ENCODE measurements at places on chromosomes 11 and 22. TPM values are rescaled to one million over a fixed set of nuclear protein-coding genes. Genes with fewer than 3 reads are reported as not detected.
A peak's percentile ranks its signal among the peaks of the same experiment; 100 is the strongest.

DNA sequence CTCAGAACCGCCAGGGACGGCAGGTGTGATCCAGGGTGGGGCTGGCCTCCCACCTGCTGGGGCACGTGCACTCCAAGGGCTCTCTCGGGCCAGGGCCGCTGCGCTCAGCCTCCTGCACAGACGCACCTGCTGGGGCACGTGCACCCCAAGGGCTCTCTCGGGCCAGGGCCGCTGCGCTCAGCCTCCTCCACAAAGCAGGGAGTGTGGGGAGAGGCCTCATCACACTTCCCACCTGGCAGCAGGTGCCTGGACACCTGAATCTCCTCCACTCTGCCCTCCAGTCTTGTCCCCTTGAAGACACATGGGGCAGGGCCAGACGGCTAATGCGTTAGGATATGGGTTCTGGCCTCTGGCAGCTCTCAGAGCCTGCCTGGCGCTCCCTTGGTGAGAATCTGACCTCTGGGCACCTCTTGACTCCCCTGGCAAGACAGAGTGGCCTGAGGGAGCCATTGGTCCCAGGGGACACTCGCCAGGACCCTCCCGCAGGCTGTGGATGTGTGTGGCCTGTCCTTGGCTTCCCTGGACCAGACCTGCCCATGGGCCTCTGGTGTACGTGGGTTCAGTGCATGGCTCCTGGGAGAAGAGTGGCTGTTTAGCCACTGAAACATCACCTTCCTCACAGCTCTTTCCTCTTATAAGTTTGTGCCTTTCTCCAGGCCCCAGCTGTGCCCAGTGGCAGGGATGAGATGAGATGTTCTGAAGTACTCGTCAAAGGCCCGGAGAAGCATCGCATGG, 73.5 kb downstream of the BRD1 start:
- no peak for DNase-seq

DNA sequence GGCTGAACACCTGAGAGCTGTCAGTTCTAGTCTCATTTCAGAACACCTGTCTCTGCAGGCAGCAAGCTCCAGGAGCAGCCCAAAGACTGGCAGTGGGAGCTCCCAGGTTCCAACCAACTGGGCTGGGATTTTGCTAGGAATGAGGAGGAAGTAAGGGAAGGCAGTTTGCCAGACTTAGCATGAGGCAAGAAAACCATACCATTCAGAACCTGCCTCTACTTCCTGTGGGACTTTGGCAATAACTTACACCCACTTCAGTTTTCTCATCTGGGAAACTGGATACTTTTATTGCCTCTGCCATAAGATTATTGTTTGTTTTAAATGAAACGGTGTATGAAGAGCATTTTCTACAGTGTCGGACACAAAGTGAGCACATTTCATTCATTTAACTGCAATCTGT, 363.7 kb upstream of the ISX start:
- peak; percentile 8 for DNase-seq

DNA sequence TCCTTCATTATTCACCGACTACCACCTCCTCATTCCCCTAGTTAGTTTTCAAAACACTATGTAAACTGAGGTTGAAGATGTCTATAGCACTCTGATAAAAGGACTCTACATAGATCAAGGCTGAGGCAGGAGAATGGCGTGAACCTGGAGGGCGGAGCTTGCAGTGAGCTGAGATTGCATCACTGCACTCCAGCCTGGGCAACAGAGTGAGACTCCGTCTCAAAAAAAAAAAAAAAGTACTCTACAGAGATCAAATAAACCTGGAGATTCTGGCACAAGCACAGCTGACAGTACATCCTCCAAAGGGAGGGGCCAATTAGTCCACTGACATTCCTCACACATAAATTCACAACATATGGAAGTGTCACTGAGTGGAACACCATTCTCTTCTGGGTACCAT, 31.0 kb downstream of the TSG101 start:
- DNase-seq: no peak

GRCh38 chr11:125062931-125063428, at the start of gene SLC37A2:
Gene SLC37A2 (plus strand): TSS chr11:125063305. CDS start chr11:125063368, 63 bp downstream.
- DNase-seq: peak; percentile 73

GRCh38 chr11:34124885-34125668, 19.6 kb downstream of the NAT10 start:
- DNase-seq: no peak

DNA sequence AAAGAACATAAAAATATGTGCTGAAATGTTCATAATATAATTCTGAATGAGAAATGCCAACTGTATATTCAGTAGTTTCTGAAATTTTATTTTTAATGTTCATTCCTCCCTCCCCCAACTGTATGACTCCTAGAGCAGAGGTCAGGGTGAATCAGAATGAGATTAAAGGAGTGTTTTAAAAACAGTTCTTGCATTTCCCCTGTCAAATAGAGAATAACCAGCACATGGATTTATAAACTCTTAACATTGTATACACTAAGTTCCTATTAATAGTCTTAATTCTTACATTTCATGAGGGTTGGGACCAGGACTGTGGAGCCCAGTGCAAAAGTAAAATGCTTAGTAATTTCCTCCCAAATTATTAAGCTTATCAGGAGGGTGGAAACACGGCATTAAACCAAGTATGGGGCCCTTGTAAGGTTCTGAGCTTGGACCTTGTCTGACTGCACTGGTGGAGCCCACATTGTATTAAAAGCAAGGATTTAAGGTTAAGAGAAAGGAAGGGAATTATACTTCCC, 474.6 kb upstream of the RAG2 start:
- DNase-seq: no peak

DNA sequence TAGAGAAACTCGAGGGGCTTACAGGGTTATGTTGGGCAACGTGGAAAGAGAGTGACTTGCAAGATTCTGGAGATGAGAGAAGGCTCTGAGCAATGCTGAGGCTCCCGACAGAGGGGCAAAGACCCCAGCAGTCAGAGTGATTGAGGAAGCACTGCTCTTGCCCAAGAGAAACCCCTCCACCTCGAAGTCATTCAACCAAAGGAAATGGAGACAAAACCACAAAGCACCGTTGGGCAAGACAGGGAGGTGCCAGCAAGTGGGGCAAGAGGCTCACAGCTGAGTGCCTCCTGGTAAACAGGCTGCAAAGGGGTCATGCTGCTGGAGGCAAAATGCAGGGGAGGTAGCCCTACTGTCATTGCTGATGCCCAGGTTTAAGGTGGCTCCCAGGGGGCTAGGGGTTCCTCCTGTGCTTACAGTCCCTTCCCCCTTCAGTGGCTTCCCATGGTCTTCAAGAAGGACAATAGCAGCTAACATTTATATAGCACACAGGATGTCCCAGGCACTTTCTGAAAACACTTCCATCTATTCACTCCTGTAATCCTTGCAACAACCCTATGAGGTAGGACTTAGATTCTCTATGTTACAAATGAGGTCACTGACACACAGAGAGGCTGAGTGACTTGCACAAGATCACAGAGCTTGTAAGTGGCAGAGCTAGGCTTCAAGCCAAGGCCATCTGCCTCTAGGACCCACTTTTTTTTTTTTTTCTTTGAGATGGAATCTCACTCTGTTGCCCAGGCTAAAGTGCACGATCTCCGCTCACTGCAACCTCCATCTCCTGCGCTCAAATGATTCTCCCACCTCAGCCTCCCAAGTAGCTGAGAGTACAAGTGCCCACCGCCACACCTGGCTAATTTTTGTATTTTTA, 18.1 kb upstream of the MYH9 start:
- DNase-seq: peak; percentile 56

DNA sequence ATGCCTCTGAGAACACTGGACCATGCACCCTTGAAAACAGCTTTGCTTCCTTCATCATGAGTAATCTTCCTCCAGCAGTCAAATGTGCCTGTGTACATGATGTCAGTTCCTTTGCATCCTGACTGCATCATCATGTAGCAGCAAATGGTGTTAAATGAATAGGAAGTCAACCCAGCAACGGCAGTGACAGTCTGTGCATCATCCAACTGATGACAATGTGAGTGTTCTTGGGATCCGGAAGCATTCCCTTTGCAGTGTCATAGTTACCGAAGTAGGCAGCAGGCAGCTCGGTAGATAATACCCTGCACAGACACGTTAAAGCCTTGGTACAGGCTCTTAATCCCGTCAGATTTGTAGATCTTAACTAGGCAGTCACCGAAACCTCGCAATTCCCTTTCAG, 2.5 kb downstream of the WBP2NL start:
- DNase-seq: no peak

DNA sequence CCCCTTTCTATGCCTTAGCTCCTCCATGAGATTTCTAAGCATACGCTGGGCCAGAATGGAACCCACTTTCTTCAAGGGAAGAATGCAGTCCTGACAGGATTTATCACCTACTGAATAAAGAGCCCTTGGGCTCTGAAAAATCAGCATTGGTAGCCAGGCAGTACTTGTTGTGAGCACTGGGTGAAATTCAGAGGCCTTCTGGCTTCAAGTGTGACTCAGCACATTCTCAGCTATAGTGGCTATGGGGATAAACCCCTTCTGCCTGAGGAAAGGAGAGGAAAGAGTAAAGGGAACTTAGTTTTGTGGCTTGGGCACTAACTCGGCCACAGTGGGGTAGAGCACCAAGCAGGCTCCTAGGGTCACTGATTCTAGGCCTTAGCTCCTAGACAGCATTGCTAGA, 574.8 kb downstream of the JRKL start:
- DNase-seq: no peak

DNA sequence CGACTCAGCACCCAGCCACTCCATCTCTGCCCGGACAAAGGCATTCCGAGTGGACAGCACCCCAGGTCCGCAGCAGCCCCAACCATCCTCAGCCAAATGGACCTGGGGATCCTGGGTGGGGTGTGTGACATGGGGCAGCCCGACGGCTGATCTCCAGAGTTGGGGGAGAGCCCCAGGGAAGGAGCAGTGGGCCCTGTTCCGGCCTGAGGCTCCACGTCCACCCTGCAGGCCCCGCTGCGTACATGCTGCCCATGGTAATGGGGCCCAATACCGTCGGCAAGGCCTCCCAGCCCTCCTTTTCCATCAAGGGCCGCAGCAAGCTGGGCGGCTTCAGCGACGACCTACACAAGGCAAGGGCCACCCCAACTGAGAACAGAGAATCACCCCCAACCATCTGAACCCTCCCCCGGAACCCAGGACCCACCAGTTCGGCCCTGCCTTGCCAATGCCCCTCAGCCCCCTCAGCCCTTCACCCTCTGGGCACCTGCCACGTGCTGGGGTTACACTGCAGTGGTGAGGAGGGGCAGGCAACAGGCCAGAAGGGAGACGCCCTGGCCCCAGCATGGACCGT, 5.4 kb downstream of the SCGB1C1 start:
- peak; percentile 7 for DNase-seq

GRCh38 chr11:120931057-120931779, 92.7 kb upstream of the TBCEL start:
- DNase-seq: no peak

DNA sequence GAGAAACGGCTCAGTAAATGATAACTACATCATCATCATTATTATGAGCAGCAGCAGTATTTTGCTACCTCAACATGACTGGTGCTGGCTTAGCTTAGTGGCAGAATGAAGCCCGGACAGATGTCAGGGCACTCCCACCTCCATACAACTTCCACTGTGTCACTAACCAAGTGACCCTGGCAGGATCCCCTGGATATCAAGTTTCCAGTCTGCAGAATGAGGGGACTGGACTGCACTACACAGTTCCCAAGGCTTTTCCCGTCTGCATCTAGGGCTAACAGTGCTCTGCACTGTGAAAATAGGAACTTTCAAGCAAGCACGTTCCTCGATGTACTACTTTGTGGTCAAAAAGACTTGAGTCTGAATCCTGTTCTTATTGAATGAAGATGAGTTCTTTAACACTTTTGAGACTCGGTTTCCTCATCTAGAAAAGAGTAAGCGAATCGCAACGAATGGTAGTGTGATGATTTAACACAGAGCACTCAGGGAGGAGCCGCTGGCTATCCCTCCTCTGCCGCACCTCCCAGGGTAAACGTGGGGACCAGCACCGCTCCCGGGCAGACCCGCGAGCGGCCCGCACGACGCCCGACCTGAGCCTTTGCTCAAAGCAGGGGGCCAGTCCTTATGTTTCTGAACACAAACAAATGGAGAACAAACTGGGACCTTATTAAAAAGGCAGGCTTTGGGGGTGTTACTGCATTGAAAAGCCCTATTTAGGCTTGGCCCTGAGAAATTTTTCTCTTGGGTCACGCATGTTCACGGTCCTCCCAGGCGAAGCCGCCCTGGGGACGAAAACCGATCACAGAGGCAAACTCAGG, 910 bp downstream of the CLTCL1 start:
- DNase-seq: no peak

DNA sequence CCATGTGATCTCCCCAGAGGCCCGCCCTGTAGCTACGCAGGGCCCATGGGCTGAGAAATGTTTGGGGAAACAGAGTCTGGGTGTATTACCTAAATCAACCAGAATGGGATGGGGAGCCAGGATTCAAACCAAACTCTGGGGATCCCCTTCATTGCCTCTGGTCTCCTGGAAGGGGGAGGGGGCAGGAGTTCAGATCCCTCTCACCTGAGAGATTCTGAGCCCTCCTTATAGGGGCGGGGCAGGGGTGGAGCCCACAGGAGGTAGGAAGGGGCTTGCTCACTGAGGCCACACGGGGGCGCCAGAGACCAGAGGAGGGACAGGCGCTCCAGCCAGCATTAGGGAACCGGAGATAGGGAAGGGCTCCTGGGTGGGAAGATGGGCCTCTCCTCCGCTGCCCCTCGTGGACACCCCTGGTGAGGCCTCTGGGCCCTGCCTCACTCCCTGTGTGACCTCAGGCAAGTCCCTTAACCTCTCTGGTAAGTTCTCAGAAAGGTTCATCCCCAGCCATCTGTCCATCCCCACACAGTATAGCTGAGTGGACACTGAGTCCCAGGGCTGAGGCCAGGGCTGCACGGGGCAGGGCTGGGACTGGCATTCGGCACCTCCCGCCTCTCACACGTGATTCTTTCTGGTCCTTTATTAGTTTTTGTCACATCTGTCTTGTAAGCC, 2.7 kb upstream of the CDC42BPG start:
- peak; percentile 96 for DNase-seq

GRCh38 chr22:25091458-25091857, 108.2 kb upstream of the CRYBB3 start:
- DNase-seq: no peak

- DNase-seq: no peak
These were observed 29.0 kb upstream of the KRTAP5-7 start for GRCh38 chr11:71498091-71498490.

DNA sequence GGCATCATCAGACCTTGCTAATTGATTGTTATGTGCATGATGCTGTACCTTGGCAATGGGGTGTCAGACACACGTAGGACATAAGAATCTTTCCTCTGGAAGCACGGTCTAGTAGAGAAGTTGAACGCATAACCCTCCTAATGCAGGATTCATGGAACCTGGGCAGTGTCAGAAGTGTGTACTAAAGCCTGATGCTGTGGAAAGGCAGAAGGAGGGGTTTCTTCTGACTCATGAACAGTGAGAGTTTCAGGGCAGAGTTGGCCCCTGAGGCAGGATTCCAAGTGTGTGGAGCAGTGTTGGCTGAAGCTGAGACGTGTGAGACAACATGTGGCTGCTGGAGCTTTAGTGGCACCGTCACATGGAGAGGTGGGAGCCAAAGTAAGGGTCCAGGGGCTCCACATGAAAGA, 3.5 kb downstream of the PANX1 start:
- peak; percentile 20 for DNase-seq

- no peak for DNase-seq
These were observed 79.5 kb downstream of the HORMAD2 start for GRCh38 chr22:30159561-30160353.

Gene RBM14
- total RNA-seq: 48.7 TPM

Gene POTEH
- not detected for total RNA-seq

Gene C2CD3
- 47.5 TPM for total RNA-seq

Gene NDUFA6
- total RNA-seq: 723 TPM

Gene CCDC73
- not detected for total RNA-seq

Data from transverse colon (tissue), 4 donors.